HepG2 (cell line): ENCODE measurements at places on chromosomes 12 and 14. TPM values are rescaled to one million over a fixed set of nuclear protein-coding genes. Genes with fewer than 3 reads are reported as not detected.

The PRR4 gene
- total RNA-seq = 1.2 and 2.3 TPM in 2 replicates

- no peak overlapping the region for H3K4me3 ChIP-seq
- no peak for DNase-seq
- no peak overlapping the region for H3K27ac ChIP-seq
- no peaks in the 10 kb centered on the region; the same call in 1 of the 2 replicates for H3K27me3 ChIP-seq
Measured at GRCh38 chr12:52027085-52027843, 20.5 kb downstream of the TAMALIN start.

GRCh38 chr14:59086241-59086882, 102.1 kb upstream of the DAAM1 start:
- no peaks in the 10 kb centered on the region for H3K4me1 ChIP-seq
- no peaks in the 10 kb centered on the region for H3K36me3 ChIP-seq
- H3K27me3 ChIP-seq = no peaks in the 10 kb centered on the region
- DNase-seq = no peak

- H3K4me1 ChIP-seq = no peaks in the 10 kb centered on the region
- no peaks in the 10 kb centered on the region for H3K36me3 ChIP-seq
- no peak overlapping the region for H3K27ac ChIP-seq
- H3K27me3 ChIP-seq = no peaks in the 10 kb centered on the region
- DNase-seq = no peak
Measured at GRCh38 chr12:27076928-27077327, 5.5 kb downstream of the C12orf71 start.

- DNase-seq = no peak
- no peak overlapping the region for H3K27ac ChIP-seq
- H3K4me1 ChIP-seq = no peaks in the 10 kb centered on the region
- no peak overlapping the region for H3K4me3 ChIP-seq
- no peaks in the 10 kb centered on the region for H3K27me3 ChIP-seq
Measured at GRCh38 chr12:25769082-25769945, 189.2 kb upstream of the RASSF8 start.

DNA sequence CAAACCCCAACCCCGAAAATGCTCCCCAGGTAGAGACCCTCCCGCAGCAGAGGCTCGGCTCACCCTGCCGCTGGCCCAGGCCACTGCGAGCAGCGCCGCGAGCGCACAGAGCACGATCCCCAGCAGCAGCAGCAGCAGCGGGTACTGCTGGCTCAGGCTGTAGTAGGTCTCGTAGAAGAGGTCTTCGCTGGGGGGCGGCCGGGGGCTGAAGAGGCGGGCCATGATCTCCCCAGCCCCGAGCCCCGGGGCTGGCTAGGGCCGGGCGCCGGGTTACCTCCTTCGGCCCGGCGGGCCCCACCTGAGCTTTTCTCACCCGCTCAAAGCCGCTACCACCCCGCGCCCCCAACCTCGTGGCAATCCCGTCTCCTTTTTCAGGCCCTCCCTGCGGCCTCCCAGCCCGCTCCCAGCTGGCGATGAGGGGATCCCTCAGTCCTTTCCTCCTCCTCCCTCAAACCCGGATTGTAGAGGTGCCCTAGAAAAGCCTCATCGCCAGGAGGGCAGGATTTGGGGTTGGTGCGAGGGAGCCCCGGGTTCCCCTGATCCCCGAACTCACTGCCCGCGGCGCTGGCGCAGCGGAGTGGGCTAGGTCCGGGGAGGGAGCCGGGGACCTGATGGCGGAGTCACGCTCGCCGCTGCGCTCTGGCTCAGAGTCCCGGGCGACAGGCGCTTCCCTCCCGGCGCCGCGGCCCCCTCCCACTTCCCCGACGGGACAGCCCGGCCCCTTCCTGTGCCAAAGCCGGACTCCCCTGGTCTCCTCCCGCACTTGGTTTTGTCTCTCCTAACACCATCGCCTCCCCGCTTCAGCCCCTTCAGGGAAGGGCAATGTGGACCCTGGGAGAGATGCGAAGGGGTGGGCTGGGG, at the start of gene ADCY4:
Gene ADCY4 (minus strand): TSS at position 641 of the 861 bp plus-strand sequence. CDS start 419 bp downstream, at position 222.
- peaks cover 42% of the 10 kb centered on the region for H3K4me1 ChIP-seq
- no peak within 1 kb of the TSS for H3K27ac ChIP-seq
- no peaks in the 10 kb centered on the region for H3K36me3 ChIP-seq

GRCh38 chr14:52267501-52268278, at the start of gene PTGDR:
Gene PTGDR, plus strand, starts transcription at chr14:52267698. Its CDS starts 117 bp downstream, at chr14:52267815.
- H3K36me3 ChIP-seq = no peaks in the 10 kb centered on the region
- H3K27me3 ChIP-seq = peaks cover 18% of the 10 kb centered on the region; the same call in 1 of the 3 replicates
- H3K27ac ChIP-seq = no peak within 1 kb of the TSS
- DNase-seq = no peak
- H3K4me3 ChIP-seq = no peak within 1 kb of the TSS

The MAP3K9 gene
- total RNA-seq = 3.5 and 4.5 TPM in 2 replicates

DNA sequence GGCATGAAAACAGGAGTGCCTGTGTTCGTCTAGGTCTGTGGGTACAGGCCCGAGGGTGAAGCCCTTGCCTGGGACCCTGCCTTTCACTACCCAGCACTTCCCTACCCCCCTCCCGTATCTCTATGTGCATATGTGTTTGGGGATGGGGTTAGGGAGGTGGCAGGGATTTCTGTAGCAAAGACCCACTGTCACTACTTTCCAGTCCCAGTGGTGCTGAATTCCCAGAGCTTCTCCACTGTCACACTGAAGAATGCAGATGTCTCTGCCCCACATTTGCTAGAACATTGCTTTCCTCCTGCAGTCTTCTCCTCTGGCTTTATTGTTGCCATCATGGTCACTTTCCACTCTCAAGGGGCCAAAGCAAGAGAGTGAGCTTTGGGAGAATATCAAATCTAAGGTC, 203.9 kb downstream of the MYRFL start:
- DNase-seq = no peak
- H3K27me3 ChIP-seq = no peaks in the 10 kb centered on the region; the same call in 2 of the 3 replicates

- DNase-seq = peak; percentile 69
- no peak overlapping the region for H3K27ac ChIP-seq
- no peaks in the 10 kb centered on the region for H3K36me3 ChIP-seq
- H3K27me3 ChIP-seq = no peaks in the 10 kb centered on the region
Measured at GRCh38 chr12:11705010-11705409, 55.5 kb downstream of the ETV6 start.

DNA sequence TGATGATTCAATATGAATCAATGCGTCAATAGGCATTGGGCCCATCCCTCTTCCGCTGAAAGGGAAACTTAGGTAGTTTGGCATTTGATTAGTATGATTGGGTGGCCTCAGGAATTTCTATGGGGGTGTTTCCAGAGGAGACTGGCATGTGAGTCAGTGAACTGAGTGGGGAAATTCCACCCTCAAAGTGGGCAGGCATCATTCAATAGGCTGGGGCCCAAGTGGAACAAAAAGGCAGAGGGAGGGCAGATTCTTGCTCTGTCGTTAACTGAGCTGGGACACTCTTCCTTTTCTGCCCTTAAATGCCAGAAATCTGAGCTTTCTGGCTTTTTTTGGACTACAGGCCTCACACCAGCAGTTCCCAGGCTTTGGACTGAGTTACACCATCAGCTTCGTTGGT, 373.5 kb downstream of the RPS29 start:
- H3K4me1 ChIP-seq = no peaks in the 10 kb centered on the region
- DNase-seq = no peak
- no peak overlapping the region for H3K4me3 ChIP-seq
- H3K27ac ChIP-seq = no peak overlapping the region

DNA sequence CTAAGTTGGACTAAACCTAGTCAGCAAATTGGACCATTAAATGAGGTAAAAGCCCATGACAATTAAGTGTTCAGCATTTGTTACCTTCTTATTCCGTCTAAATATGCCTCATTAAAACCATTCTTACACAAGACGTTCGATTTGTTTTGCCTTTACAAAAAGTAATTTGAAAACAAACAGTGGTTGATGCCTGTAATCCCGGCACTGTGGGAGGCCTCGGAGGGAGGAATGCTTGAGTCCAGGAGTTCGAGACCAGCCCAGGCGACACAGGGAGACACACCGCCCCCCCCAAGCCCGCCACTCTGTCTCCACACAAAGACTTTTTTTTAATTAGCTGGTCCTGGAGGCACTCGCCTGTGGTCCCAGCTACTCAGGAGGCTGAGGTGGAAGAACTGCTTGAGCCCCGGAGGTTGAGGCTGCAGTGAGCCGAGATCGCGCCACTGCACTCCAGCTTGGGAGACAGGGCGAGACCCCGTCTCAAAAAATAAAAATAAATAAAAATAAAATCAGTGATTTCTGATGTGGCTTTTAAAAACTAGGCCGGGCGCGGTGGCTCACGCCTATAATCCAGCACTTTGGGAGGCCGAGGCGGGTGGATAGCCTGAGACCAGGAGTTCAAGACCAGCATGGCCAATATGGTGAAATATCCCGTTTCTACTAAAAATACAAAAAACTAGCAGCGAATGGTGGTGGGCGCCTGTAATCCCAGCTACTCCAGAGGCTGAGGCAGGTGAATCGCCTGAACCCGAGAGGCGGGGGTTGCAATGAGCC, 856 bp upstream of the EIF4B start:
- peak overlapping the region; percentile 89 for H3K4me3 ChIP-seq
- no peak for DNase-seq
- peak overlapping the region; percentile 99 for H3K27ac ChIP-seq
- peaks cover 39% of the 10 kb centered on the region for H3K4me1 ChIP-seq

GRCh38 chr12:92412856-92413255, 267.2 kb upstream of the BTG1 start:
- no peak overlapping the region for H3K4me3 ChIP-seq
- no peak overlapping the region for H3K27ac ChIP-seq

The TAS2R42 gene
- not detected in 2 replicates for total RNA-seq

The EPYC gene
- total RNA-seq = not detected in 2 replicates

DNA sequence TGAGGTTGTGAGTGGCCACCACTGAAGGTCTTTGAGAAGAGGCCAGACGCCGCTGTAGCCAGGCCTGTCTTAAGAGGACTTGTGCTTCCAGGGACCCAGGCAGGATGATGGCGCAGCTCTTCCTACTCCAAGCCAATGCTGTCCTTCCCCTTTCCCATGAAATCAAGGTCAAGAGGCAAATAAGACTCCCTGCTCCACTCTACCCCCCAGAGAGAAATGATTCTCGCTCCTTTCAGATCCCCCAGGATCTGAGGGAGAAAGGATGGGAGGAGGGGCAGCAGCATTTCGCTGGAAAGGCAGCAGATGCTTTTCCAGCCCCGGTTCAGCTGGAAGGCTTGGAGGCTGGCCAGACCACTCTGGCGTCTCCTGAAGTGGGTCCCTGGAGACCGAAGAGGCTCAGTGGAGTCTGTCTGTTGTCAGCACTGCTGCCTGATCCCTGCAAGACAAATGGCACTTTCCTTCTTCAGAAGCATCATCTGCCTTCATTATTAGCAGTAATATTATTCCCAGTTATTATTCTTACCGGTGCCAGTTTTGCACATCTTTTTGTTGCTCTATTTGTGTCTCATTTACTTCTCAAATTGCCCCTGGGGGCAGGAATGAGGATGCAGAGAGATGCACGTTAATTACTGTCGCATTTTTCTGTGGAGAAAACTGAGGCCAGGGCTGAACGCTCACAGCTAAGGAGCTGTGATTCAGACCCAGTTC, 51.4 kb downstream of the C14orf132 start:
- DNase-seq = no peak
- H3K27ac ChIP-seq = no peak overlapping the region
- peaks cover 8% of the 10 kb centered on the region for H3K4me1 ChIP-seq
- H3K36me3 ChIP-seq = no peaks in the 10 kb centered on the region
- H3K4me3 ChIP-seq = no peak overlapping the region

- no peak overlapping the region for H3K4me3 ChIP-seq
- no peak overlapping the region for H3K27ac ChIP-seq
- H3K27me3 ChIP-seq = no peaks in the 10 kb centered on the region
- no peak for DNase-seq
- no peaks in the 10 kb centered on the region for H3K36me3 ChIP-seq
- H3K4me1 ChIP-seq = no peaks in the 10 kb centered on the region
Measured at GRCh38 chr14:53356361-53357150, 203.4 kb upstream of the DDHD1 start.

- H3K4me3 ChIP-seq = no peak overlapping the region
- no peak overlapping the region for H3K27ac ChIP-seq
- no peak for DNase-seq
- H3K36me3 ChIP-seq = peaks cover 16% of the 10 kb centered on the region; the same call in 1 of the 3 replicates
- peaks cover 14% of the 10 kb centered on the region for H3K4me1 ChIP-seq
- no peaks in the 10 kb centered on the region for H3K27me3 ChIP-seq
Measured at GRCh38 chr12:32885831-32886230, 10.7 kb downstream of the PKP2 start.

DNA sequence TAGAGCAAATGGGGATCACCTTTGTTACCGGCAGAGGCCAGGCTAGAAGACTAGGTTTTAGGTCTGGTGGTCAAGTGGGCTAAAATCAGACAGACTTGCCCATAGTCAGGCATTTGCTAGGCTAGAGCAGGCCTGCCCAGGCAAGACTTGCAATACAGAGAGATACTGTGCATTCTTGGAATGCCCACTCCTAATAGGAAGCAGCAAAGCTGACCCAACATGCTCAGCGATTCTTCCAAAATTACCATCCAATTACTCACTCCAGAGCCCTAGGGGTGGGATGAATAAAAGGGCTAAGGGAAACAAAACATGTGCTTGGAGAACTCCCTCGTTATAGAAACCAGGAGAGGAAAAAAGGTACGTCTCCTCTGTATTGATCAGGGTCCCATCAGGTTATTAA, 187.8 kb upstream of the AMIGO2 start:
- no peak overlapping the region for H3K27ac ChIP-seq
- no peak for DNase-seq
- peaks cover 1% of the 10 kb centered on the region; the same call in 1 of the 2 replicates for H3K27me3 ChIP-seq
- no peak overlapping the region for H3K4me3 ChIP-seq

The LPAR5 gene
- 0.07 and 0.09 TPM in 2 replicates for total RNA-seq

- H3K27ac ChIP-seq = no peak overlapping the region
- H3K36me3 ChIP-seq = peaks cover 48% of the 10 kb centered on the region
- H3K4me3 ChIP-seq = no peak overlapping the region
Measured at GRCh38 chr12:122355706-122356105, 66.8 kb downstream of the CLIP1 start.

The IL26 gene
- not detected in 2 replicates for total RNA-seq

The PTPRB gene
- total RNA-seq = 0.02 TPM in 1 of 2 replicates, not detected in the other

The LIN7A gene
- total RNA-seq = 18.5 and 31.9 TPM in 2 replicates
